ENCODE measurements at places on chromosomes 2 and 18.
A peak's percentile ranks its signal among the peaks of the same experiment; 100 is the strongest.

- H3K4me3 ChIP-seq, result no peak overlapping the region
- ATAC-seq, result no peak
- H3K4me1 ChIP-seq, result peaks cover 10% of the 10 kb centered on the region
- no peaks in the 10 kb centered on the region for H3K27me3 ChIP-seq
- H3K27ac ChIP-seq, result peak overlapping the region; percentile 5
- H3K36me3 ChIP-seq, result no peaks in the 10 kb centered on the region
Measured at GRCh38 chr2:160426604-160427003, 67.0 kb downstream of the RBMS1 start.

GRCh38 chr2:111029181-111029927 lies 91.4 kb upstream of the BCL2L11 start:
- no peak overlapping the region for H3K27ac ChIP-seq
- H3K4me1 ChIP-seq, result no peaks in the 10 kb centered on the region
- no peaks in the 10 kb centered on the region for H3K36me3 ChIP-seq
- no peak for ATAC-seq

GRCh38 chr18:48279312-48279711 lies 129.9 kb downstream of the ZBTB7C start:
- H3K27me3 ChIP-seq, result no peaks in the 10 kb centered on the region
- no peak for ATAC-seq
- no peaks in the 10 kb centered on the region for H3K4me1 ChIP-seq
- no peaks in the 10 kb centered on the region for H3K36me3 ChIP-seq

GRCh38 chr2:9663008-9663879 lies 32.4 kb upstream of the YWHAQ start:
- H3K36me3 ChIP-seq, result no peaks in the 10 kb centered on the region
- H3K4me3 ChIP-seq, result no peak overlapping the region
- H3K27me3 ChIP-seq, result no peaks in the 10 kb centered on the region

GRCh38 chr18:56639104-56639381 lies 651 bp upstream of the TXNL1 start:
- peak overlapping the region; percentile 79 for H3K4me3 ChIP-seq
- H3K36me3 ChIP-seq, result no peaks in the 10 kb centered on the region
- H3K27me3 ChIP-seq, result no peaks in the 10 kb centered on the region
- peak overlapping the region; percentile 96 for H3K27ac ChIP-seq
- H3K4me1 ChIP-seq, result peaks cover 34% of the 10 kb centered on the region

GRCh38 chr2:96819128-96819875 lies 3.2 kb downstream of the CNNM3 start:
- H3K36me3 ChIP-seq, result no peaks in the 10 kb centered on the region
- H3K27me3 ChIP-seq, result no peaks in the 10 kb centered on the region
- no peak for ATAC-seq
- peaks cover 4% of the 10 kb centered on the region for H3K4me1 ChIP-seq
- H3K27ac ChIP-seq, result no peak overlapping the region

- no peak overlapping the region for H3K27ac ChIP-seq
- H3K27me3 ChIP-seq, result peaks cover 31% of the 10 kb centered on the region
- no peaks in the 10 kb centered on the region for H3K36me3 ChIP-seq
- H3K4me1 ChIP-seq, result no peaks in the 10 kb centered on the region
Measured at GRCh38 chr2:233851169-233851568, 3.2 kb downstream of the HJURP start.

DNA sequence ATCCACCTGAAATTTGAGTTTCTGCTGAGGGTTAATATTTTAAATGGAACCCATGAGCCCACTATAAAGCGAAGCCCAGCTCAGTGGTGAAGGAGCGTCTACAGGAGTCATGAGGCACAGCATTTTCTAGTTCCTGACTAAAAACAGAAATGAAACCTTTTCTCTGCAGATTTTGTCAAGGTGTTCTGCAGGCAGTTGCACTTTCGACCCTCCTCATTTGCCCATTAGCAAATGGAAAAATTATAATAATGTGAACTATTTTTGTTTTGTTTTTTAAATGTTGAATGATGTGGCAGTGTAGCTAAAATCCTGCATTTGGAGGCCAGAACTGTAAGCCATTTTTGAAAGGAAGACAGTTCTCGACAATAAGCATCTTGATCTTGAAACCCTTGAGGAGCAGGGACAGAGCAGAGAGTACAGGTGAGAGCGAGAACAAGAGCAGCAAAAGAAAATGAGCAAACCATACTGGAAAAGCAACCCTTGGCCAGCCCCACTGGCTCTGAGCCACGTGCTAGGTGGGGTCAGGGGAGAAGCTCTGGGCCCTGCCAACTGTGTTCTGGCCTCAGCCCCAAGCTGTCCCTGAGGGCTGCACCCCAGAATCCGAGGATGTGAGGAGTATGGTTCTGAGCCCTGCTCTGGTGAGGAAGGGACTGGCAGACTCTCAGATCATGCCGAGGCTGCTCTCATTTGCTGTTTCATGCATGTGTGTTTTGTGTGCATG lies 26.4 kb upstream of the COPS8 start:
- no peak overlapping the region for H3K4me3 ChIP-seq
- H3K27me3 ChIP-seq, result no peaks in the 10 kb centered on the region
- ATAC-seq, result no peak
- no peak overlapping the region for H3K27ac ChIP-seq
- peaks cover 4% of the 10 kb centered on the region for H3K36me3 ChIP-seq

Data from gastroesophageal sphincter (tissue), 4 donors.